ENCODE measurements at places on chromosomes 5 and 9. TPM values are rescaled to one million over a fixed set of nuclear protein-coding genes. Genes with fewer than 3 reads are reported as not detected.

TRIM14 gene
- total RNA-seq, result 62.0 TPM

ABO gene
- 58.0 TPM for total RNA-seq

C9 gene
- total RNA-seq, result 0.57 TPM

RMND5B gene
- total RNA-seq, result 31.9 TPM

DNA sequence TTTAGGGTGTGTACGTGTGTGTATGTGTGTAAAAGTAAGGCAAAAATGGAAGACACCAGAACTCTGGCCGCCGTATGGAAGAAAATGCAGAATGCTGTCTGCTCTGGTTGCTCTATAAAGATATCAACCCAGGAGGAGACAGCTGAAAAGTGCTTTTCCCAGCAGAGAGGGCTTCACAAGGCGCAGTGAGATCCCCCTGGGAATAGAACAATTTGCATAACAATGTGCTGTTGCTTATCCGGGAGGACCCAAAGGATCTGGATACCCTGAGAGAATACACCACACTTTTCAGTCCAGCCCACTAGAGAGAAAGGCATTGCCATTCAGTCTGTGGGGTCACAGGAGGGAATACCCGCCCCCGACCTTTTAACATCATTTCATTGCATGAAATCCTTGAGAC is 230.6 kb downstream of the EBF1 start:
- no peaks in the 10 kb centered on the region for H3K27me3 ChIP-seq
- no peaks in the 10 kb centered on the region for H3K4me1 ChIP-seq
- DNase-seq, result no peak
- no peak overlapping the region for H3K4me3 ChIP-seq
- H3K36me3 ChIP-seq, result no peaks in the 10 kb centered on the region

GRCh38 chr5:31585895-31586270 is 53.0 kb upstream of the PDZD2 start:
- no peak overlapping the region for H3K4me3 ChIP-seq
- no peaks in the 10 kb centered on the region for H3K4me1 ChIP-seq
- no peaks in the 10 kb centered on the region for H3K27me3 ChIP-seq
- no peak for DNase-seq
- no peak overlapping the region for H3K27ac ChIP-seq
- H3K36me3 ChIP-seq, result no peaks in the 10 kb centered on the region

DNA sequence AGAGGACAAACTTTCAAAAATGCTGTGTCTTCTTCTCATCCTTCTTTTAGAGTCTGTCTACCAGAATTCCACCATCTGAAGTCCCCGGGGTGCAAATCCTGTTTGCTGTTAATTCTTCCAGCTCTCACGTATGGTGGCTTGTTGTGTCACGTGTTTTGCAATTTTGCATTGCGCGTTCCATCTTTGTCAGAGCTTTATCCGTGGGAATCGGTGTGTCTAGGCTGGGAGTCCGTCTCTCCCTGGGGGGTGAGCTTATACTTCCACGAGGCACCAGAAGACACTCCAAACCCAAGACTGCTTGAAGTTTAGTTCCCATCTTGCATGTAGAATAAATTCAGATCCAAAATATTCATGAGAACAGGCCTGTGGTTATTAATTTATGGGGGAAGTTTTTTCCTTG is 6.1 kb upstream of the FIBCD1 start:
- DNase-seq, result no peak
- H3K36me3 ChIP-seq, result no peaks in the 10 kb centered on the region
- peaks cover 8% of the 10 kb centered on the region for H3K27me3 ChIP-seq
- peaks cover 6% of the 10 kb centered on the region for H3K4me1 ChIP-seq
- H3K4me3 ChIP-seq, result no peak overlapping the region

DNA sequence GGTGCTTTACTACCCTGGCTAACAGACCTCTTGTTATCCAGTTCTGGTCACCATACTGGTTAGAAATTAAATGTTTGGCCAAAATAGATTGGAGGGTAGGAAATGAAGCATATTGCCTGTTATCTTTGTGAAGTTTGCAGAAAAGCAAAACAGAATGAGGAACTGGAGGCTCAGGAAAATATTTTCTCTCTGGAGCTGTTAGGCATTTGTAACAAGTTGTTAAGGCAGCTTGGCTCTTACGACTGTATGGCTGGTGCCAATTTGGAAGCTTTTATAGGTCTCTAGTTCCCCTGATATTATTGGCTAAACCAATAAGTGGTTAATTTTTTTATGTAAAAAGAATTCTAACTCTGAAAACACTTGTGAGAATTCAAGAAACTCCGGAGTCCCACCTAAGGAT is 35.8 kb downstream of the CDH6 start:
- no peak overlapping the region for H3K4me3 ChIP-seq
- DNase-seq, result no peak
- no peaks in the 10 kb centered on the region for H3K4me1 ChIP-seq
- H3K27me3 ChIP-seq, result no peaks in the 10 kb centered on the region
- no peaks in the 10 kb centered on the region for H3K36me3 ChIP-seq
- H3K27ac ChIP-seq, result no peak overlapping the region
